ENCODE measurements at places on chromosomes 6 and 20.

DNA sequence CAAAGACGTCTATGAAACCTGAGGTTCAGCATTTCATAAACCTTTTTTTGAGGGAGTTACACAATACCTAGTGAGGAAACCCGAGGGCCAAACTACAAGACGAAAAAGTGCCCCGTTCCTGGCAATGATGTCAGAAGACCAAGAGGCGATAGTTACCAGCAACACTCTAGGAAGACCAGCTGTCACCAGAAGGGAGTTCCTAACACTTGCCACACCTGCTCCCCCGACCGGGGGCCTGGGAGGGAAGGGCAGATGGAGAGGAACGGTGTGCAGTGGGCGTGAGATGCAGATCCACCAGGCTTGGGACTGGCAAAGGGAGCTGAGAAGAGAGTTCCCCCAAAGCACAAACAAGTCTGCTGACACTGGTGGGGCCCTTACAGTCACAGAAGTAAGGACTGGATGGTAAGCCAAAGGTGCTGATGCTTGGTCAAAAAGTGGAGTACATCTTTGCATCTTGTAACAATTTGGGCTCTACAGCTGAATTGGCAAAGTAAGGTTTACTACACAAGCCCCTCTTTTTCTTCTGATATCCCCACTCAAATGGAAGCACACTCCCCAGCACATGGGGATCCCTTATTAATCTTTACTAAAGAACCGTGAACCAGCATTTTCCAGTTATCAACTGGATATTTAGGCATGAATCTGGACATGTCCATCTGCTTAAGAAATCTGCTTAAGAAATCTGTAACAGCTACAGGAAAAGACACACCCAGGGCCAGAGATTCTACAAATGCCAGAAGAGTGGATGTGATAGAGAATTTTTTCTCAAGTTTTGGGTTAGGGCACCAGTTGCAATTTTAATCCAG lies 38.5 kb downstream of the PANK2 start:
- DNase-seq, result peak; percentile 65

DNA sequence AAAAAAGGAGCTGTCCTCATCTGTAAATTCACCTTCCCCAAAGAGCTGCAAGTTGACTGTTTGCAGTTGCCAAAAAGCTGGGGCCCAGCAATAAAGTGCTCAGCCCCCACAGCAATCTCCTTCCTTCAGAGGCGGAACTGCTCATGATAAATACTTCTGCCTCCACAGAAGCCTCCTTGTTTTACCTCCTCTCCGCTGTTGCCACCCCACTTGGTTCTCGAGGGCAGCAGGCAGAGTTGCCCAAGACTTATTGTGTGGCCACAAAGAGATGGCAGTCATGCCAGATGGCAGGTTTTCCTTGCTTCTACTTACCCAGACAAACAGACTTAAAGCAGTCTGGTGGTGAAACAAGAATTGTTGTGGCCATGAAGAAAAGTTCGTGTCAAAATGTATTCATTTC lies 66.3 kb downstream of the SLX4IP start:
- no peak for DNase-seq

DNA sequence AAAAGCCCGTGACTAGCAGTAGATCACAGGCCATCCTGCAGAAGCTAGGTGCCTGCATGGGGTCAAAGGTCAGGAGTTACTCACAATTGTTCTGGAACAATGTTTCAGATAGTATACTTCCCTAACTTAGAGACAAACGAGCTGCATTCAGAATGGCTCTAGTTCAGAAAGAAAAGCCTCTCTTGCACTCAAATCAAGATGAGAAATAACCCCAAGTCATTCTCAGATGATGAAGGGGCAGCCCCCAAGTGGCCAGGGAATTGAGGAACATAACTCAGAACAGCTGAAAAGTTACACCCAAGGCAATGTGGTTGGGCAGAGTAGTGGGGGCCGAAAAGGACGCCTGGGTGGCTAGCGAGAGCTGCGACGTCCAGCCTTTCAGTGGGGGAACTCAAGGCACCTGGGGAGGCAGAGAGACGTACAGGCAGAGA lies 27.8 kb downstream of the FYN start:
- DNase-seq, result no peak

GRCh38 chr6:85610182-85610895 lies 16.7 kb upstream of the SNX14 start:
- no peak for DNase-seq

DNA sequence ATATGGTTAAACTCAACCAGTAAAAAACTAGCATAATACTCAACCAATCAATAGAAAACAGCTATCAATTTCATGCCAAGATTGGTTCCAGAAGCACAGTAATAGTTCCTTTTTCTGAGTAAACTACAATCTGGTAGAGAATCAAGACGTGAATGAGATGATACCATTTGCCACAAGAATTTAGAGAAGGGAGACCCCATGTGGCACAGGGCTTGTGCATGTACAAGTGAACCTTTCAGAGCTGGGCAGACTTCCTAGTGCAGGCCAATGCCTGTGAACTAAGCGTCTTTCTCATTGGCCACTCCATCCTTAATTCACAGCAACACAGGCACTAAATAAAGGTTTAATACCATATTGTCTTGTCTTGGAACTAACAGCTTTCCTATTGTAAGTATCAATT lies 213.5 kb downstream of the RFPL4B start:
- DNase-seq, result no peak

DNA sequence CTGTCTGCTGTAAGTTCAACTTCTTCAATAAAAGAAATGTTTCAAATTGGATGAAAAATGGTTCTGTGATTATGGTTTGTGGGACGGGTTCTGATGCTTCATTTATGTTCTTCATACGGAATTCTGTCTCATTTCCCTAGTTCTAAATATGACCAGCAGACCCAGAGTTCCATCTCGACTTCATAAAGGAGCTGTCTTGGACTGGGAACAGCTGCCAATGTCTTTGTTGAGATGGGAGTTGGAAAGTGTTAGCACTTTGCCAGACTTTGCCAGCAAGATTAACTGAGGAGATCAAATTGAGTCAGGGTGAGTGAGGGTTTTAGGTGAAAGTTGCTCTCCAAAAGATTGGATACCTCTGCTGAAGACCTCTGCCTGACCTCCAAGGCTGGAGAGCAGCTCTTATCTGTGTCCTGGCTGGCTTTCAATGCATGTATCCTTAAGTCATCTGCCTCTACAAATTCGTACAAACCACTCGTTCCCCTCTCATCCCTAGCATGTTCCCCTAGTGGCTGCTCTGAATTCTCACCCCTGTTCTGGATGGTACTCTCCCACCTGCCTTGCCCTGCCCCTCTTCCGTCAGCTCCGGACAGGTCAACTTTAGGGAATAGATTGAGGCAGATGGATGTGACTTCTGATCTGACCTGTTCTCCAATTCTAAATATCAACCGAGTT lies at the start of gene EFCAB8:
EFCAB8 (plus strand) TSS at position 223 of the 672 bp plus-strand sequence. CDS start 4,870 bp downstream, outside the sequence.
- DNase-seq, result no peak

DNA sequence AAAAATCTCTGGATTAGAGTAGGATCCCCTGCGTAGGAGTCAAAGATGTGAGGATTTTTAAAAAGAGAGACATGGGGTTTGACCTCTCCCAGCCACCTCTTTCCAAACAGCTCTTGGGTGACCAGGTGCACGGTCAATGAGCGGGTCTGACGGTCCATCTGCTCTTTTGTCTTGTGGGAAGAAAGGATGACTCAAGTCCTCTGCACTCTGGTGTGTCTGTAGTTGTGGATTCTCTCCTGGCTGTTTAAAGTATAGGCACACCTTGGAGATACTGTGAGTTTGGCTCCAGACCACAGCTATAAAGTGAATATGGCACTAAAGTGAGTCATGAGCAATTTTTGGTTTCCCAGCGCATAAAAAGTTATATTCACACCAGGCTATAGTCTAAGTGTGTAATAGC lies 209.8 kb downstream of the BMP7 start:
- DNase-seq, result no peak

GRCh38 chr20:38283236-38283635 lies 20.7 kb upstream of the BPI start:
- no peak for DNase-seq

- DNase-seq, result no peak
Observed at GRCh38 chr6:139625998-139626975, 251.8 kb upstream of the CITED2 start.

GRCh38 chr6:147530132-147531060 lies 21.9 kb downstream of the SAMD5 start:
- peak; percentile 36 for DNase-seq

GRCh38 chr6:38783443-38784228 lies 68.5 kb downstream of the DNAH8 start:
- no peak for DNase-seq

- DNase-seq, result peak; percentile 16
Observed at GRCh38 chr6:11921017-11921438, 91.1 kb upstream of the HIVEP1 start.

- DNase-seq, result no peak
Observed at GRCh38 chr6:19502301-19502700, 334.9 kb upstream of the ID4 start.

DNA sequence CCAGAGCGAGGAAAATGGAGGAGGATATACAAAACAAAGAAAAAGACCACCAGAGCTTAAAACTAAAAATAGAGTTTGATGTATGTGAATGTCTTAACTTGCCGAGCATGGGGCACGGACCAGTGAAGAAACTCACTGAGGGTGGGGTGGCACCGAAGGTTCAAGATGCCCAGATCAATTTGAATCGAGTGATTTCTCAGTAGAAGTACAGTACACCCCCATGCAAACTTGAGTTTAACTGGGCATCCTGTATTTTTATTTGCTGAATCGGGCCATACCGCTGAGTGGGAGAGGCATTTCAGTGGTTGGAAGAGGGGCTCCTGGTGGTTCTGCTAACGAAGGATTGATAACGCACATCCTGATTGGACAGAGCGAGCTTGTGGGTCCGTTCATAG lies 81.7 kb downstream of the ANKRD60 start:
- no peak for DNase-seq

DNA sequence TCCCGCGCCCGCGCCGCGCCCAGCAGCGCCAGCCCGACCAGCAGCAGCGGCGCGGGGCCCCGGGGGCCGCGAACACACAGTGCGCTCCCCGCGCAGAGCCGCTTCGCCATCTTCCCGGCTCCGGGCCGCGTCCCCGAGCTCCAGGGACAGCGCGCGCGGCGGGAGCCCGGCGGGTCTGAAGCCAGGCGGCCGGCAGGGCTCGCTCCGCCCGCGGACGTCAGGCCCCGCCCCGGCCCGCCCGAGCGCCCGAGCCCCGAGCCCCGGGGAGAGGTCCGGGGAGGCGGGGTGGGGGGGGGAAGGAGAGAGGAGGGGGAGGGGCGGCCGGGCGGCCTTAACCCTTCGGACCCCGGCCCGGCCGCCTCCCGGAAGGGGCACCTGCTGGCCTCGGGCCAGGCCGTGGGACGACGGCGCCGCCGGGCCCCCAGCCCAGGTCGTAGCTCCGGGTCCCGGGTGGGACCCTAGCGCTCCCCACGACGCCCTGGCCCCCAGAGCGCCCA lies at the start of gene LAMA5:
LAMA5 (minus strand) TSS at position 177 of the 497 bp plus-strand sequence; CDS start at position 110, 67 bp downstream.
- DNase-seq, result peak; percentile 77

DNA sequence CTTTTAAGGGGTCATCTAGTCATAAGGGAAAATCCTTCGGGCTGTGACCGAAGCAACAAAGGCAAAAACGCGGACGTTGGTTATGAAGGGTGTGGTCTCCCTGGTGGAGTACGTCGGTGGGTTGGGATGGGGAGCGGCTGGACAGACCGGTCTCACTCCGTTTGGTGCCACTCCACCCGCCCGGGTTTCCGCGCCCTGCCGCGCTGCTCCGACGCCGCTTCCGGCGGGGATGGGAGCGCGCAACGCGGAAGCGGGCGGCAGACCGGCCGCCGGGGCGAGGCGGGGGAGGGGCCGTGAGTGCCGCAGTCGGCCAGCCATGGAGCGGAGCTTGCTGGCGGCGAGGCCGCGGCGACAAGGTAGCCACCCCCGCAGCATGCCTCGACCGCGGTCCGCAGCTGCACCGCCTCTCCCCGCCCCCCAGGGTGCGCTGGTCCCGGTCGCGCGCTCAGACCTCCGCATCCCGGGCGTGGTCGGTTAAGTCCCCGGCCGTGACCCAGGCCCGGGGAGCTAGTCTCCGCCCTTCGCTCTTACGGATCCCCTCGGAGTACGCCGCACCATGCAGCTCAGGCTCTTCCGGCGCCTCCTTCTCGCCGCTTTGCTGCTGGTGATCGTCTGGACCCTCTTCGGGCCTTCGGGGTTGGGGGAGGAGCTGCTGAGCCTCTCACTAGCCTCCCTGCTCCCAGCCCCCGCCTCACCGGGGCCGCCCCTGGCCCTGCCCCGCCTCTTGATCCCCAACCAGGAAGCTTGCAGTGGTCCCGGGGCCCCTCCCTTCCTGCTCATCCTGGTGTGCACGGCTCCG lies at the start of gene B3GALT4:
B3GALT4 (plus strand) TSS at position 260 of the 799 bp plus-strand sequence; CDS start at position 557, 297 bp downstream.
- DNase-seq, result peak; percentile 89

DNA sequence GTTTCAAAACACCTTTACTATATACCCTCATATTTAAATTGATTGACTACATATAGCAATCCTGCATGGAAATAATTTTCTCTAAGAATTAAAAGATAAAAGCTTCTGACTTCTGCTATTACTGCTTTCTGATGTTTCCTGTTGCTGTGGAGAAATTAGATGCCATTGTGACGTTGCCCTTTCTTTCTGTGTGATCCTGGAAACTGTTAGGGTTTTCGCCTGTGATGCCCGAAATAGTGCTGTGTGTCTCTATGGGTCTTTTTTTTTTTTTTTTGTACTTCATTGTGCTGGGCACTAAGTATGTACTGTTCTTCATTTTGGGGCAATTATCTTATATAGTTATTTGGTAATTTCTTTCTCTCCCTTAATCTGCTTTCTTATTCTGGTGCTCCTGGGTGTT lies 205.0 kb downstream of the ARID1B start:
- no peak for DNase-seq

- DNase-seq, result no peak
Observed at GRCh38 chr6:64146094-64146493, 510.5 kb downstream of the PHF3 start.

DNA sequence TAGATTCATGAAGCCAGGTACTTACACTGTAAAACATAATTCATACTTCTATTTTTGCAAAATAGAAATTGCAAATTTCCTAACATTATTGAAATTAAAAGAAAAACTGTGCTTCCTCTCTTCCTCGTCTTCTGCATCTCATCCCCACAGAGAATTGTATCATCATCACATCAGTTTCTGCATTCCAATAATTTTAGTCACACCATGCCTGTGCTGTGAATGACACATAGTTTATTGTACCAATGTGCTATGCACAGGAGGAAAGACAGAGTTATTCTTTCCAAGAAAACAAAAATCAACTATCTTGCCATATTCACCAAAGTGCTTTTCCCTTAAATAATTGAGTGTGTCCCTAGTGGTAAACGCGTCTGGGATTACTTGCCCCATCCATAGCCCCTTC lies 38.1 kb upstream of the FAM135A start:
- no peak for DNase-seq

DNA sequence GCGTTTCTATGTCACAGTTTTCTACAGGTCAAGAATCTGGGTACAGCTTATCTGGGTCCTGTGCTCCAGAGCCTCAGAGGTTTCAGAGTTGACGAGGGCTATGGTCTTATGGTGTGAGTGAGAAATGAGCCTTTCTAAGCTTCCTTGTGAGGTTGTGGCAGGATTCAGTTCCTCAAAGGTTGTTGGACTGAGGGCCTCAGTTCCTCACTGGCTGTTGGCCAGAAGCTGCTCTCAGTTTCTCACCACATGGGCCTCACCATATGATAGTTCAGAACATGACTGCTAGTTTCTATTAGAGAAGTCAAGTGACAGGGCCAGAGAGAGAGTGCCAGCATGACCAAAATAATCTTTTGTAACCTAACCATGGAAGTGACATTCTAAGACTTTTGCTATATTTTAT lies 96.1 kb downstream of the NUS1 start:
- no peak for DNase-seq
